Activated CD4-positive, alpha-beta T cell treated with anti-CD3 and anti-CD28 coated beads for 1 hour (primary cell): ENCODE measurements at places on chromosomes 1 and 21.

DNA sequence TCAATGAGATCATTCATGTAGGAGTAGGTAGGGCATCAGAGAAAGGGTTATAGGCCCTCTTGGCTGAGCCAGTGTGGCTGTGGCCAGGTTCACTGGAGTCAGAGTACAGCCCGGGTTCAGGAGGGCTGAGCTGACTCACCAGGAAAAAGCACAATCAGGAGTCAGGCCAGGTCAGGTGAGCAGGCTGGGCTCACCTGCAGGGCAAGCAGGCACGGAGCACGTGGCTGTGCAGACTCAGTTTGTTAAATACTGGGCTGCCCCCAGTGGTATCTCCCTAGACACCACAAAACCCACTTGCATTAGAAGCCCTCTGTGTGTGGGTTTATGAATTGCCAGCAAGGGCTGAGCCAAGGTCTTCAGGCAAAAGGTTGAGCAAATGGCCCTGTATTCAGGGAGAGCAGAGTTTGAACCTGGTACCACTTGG, 122.1 kb upstream of the SERBP1 start:
- DNase-seq = no peak

DNA sequence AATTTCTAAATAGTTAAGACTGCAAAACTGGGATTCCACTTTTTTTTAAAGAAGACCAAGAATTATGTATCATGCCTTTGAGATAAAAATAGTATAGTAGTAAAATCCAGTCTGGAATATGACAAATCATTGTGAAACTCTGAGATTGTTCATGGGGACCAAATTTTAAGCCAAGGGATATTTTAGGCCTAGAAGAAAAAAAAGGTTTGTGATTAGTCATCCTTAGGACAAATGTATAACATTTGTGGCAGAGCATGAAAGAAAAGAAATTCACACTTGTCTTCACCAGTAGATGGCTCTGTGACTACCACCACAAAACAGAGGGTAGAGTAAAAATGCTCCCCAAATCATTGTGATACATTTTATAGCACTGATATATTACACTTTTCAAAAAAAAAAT, 226.1 kb downstream of the KCTD3 start:
- no peak for DNase-seq

DNA sequence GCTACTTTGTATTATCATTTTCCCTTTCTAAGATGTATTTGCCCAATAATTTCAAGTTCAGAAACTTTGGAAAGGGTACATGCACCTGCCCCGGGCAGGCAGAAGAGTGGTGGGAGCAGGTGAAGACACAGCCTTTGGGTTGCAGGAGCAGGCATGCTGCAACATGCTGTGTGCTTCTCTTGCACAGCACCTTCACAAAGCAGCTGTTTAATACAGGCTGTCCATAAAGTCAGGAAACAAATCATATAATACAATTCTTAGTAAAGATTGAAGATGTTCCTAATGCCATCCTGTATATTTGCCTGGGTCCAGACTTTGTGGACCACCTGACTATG, 182.9 kb downstream of the ZNF281 start:
- no peak for DNase-seq

- no peak for DNase-seq
Observed at GRCh38 chr1:158285756-158286241, 3.9 kb upstream of the CD1C start.

- no peak for DNase-seq
Observed at GRCh38 chr21:31910074-31910470, 37.3 kb downstream of the HUNK start.

- no peak for DNase-seq
Observed at GRCh38 chr1:33302325-33302724, 18.6 kb downstream of the A3GALT2 start.

DNA sequence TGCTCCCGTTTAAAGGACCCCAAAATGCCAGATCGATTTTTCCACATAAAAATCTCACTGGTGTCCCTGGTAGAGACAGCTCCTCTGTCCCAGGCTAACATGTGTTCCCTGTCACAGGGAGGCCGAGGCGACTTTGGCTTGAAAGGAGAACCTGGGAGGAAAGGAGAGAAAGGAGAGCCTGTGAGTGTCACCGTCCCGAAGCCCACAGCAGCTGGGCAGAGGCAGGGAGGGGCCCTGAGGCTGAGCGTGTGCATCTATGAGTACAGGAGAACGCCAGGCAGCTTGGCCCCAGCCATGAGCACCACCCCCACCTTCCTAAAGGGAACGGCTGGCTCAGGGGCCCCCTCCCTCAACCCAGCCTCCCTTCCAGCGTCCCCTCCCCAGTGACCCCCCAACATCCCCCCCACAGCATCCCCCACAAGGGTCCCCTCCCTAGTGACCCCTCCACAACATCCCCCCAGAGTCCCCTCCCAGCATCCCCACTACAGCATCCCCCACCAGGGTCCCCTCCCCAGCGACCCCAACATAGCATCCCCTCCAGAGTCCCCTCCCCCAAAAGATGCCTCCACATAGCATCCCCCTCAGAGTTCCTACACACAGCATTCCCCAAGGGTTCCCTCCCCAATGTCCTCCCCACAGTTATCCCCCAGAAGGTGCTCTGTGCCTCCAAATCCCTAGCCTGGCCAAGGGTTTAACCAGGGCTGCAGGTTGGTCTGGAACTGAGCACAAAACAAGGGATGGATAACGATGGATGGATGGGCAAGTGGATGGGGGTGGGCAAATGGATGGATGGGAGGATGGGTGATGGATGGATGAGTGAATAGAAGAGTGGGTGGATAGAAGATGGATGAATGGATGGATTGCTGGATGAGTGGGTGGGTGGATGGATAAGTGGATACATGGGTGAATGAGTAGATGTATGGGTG, 25.1 kb downstream of the COL6A2 start:
- DNase-seq = no peak

- DNase-seq = no peak
Observed at GRCh38 chr1:217747156-217747769, 116.1 kb downstream of the SPATA17 start.
